T-cell (primary cell): ENCODE measurements at places on chromosomes 1 and 21.

DNA sequence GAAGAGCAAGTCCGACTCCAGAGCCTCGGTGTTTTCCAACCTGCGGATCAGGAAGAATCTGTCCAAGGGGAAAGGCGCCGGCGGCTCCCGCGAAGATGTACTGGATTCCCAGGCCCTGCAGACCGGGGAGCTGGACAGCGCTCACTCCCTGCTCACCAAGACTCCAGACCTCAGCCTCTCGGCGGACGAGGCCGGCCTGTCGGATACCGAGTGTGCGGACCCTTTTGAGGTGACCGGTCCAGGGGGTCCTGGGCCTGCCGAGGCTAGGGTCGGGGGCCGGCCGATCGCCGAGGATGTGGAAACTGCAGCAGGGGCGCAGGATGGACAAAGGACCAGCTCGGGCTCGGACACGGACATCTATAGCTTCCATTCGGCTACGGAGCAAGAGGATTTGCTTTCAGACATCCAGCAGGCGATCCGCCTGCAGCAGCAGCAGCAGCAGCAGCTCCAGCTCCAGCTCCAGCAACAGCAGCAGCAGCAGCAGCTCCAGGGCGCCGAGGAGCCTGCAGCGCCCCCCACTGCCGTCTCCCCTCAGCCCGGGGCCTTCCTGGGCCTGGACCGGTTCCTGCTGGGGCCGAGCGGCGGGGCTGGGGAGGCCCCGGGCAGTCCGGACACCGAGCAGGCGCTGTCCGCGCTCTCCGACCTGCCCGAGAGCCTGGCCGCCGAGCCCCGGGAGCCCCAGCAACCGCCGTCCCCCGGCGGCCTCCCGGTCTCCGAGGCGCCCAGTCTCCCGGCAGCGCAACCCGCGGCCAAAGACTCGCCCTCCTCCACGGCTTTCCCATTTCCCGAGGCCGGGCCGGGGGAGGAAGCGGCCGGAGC is 827 bp downstream of the FMN2 start:
- no peak for DNase-seq

GRCh38 chr1:226934483-226935237 is 5.4 kb upstream of the COQ8A start:
- no peak for DNase-seq

- no peak for DNase-seq
Observed at GRCh38 chr1:53590531-53591515, 131.6 kb downstream of the DMRTB1 start.

GRCh38 chr1:13754510-13755103 is 54.6 kb downstream of the PRDM2 start:
- no peak for DNase-seq

- DNase-seq: no peak
Observed at GRCh38 chr1:219784660-219785381, 143.5 kb downstream of the SLC30A10 start.

- DNase-seq: no peak
Observed at GRCh38 chr21:36039861-36040260, 20.5 kb downstream of the SETD4 start.

DNA sequence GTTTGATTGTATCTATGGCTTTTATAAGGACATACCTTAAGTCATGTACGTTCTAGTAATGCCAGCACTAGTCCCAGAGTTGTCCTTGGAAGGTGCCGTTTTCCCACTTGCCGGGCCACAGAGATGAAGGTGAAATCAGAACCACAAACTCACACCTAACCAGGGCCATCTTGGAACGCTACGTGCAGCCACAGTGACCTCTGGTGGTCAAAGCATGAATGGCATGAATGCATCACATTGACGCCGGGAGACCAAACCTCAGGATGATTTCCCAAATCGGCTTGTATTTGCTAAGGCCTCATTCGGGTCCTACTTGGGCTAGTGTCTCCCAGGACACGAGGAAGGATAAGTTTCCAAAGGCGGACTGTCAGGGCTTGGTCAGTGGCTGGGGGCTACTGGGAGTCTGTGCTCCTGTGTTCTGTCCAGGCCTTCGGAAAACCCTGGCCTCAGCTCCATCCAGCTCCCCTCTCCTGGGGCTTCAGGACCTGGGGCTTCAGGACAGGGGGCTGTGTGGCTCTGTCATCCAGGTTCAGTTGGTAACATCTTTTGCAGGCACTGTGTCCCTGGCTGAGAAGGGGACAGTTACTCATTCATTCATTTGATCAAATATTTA is 260.5 kb downstream of the PRDM2 start:
- peak; percentile 38 for DNase-seq

DNA sequence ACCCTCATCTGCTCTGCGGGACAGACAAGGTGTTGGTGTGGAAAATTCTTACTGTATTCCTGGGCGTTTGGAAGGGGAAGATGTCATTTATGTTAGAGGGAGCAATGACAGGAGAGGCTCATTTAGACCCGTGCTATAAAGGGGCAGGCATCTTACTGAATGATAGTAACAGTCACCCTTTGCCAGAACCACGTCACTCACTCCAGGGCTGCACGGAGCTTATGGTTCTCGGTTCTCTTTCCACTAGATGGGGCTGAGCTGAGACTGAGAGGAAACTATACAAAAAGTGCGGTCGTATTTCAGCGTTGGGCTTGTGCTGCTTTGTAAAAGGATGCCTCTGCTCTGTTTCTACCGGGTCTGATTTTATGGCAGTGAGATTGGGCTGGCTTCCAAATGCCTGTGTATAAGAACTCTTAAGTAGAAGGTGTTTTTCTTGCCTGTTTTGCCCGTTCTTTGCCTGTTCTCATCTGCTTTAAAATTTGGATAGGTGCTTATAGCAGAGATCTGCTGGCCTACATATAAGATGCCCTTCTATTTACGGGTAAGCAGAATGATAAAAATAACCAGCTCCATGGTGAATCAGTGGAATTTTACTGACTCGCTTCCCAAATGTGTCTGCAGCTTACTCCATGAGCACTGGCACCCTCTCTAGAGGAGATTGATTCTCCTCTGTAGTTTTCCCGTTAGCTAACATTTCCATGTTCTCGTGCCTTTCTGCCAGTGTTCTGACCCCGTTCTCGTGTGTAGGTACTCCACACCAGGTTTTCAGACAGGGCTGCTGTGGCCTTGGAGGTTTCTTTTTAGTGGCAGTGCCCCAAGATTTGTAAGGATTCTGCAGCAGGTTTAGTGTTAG is 55.9 kb downstream of the MRPS6 start:
- DNase-seq: peak; percentile 51

- no peak for DNase-seq
Observed at GRCh38 chr1:178382372-178382771, 114.4 kb downstream of the CLEC20A start.
